ENCODE measurements at places on chromosomes 7 and 10.

- DNase-seq = peak; percentile 95
These were observed at the start of gene STMP1 for GRCh38 chr7:135662373-135663114. Gene STMP1 (plus strand): TSS chr7:135662514.

GRCh38 chr7:68015122-68015977 lies 1018.7 kb downstream of the TYW1 start:
- DNase-seq = no peak

GRCh38 chr7:139718141-139718540 lies 59.7 kb downstream of the HIPK2 start:
- no peak for DNase-seq

GRCh38 chr10:95505084-95505610 lies 56.0 kb downstream of the SORBS1 start:
- no peak for DNase-seq

DNA sequence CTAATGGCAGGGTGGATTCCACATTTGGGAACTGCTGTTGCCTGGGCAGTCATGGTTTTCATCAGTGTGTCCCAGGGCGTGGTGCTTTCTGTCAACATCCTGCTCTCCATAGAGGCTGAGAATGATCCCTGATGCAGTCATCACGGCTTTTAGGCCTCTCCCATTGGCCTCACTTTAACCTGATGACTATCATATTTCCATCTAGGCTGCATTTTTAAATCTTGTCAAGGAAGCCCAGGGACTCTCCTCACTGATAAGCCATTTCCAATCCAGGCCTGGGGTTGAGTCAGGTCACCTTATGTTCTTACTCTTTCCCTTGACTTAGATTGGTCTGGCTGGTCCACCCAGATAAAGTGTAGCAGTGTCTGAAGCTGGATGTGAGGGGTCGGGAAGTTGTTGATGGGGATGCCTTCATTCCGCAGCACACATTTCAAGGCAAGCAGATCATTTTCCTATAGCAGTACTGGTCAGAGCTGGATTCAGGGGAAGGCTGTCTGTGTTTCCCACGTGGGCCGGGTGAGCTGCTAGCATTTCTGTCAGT lies 177.0 kb downstream of the AUTS2 start:
- DNase-seq = no peak

DNA sequence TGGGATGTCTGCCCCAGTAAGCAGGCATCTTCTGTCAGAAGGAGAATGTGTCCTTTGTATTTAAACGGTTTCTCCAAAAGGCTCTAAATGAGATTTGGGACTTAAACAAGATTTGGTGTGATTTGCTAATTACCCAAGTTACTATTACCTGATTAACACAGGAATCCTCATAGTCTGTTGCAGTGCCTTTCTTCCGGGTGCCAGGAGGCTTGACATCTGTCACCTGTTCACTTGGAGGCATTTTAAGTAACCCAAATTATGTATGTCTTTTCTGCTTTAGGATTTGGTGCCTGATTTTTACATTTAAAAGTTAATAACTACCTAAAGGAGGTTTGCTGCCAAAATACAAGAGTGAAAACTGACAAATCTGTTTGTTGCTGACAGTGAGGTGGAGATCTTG lies 587.9 kb upstream of the GALNT17 start:
- DNase-seq = no peak

DNA sequence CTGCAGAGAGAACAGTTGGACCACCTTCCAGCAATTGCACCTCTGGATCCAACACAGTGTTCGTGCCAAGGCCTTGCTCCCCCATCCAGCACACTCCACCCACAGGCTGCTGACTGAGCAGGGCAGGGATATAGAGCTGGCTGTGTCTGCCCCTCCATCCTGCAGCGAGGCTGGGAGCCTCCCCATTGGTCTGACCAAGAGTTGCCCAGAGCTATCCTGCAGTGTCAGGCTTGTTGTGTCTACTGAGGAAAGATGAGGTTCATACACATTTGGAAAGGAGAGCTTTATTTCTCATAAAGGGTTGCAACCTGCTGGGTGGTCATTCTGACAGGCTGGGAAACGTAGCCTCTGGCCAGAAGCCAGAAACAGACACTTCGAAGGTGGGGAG lies 27.1 kb downstream of the PRF1 start:
- DNase-seq = no peak

DNA sequence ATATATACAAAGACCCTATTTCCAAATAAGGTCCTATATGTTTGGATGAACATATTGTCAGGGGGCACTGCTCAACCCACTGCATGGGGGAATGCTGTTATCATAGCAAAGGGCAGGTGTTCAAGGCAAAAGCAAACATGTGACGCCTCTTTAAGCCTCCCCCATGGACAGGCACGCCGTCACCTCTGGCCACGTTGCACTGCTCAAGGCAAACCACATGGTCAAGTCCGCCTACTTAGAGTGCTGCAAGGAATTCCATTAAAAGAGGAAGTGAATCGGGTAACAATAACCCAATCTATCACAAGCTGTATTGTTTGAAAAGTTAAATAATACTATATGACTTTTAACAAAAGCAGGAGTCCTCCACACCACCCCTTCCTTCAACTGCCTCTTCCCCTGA lies 8.8 kb upstream of the CALD1 start:
- no peak for DNase-seq

- DNase-seq = no peak
These were observed 104.7 kb upstream of the CHST15 start for GRCh38 chr10:124198125-124198501.

- no peak for DNase-seq
These were observed 258.4 kb upstream of the FZD1 start for GRCh38 chr7:91005841-91006240.

GRCh38 chr7:30869794-30870611 lies 41.6 kb upstream of the AQP1 start:
- no peak for DNase-seq

GRCh38 chr10:77405771-77406241 lies 231.8 kb downstream of the KCNMA1 start:
- no peak for DNase-seq

DNA sequence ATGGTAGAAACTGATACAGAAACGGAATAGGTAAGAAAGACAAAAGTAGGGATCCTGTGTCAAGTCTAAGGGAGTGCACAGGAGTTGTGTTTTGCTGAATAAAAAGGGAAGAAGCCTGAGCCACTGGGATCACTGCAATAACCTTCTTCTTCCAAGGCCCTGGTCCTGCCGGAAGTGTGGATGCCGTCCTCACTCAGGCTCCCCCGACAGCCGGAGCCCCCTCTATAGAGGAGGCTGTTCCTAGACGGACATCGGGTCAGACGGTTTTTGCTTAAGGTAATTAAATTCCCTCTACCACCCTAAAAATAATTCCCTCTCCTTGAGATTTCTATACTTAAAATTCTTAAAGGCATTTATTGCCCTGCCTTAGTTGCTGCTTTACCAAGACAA lies 566.9 kb downstream of the PTPRN2 start:
- no peak for DNase-seq

GRCh38 chr7:47578579-47579270 lies 3.2 kb downstream of the TNS3 start:
- DNase-seq = no peak

All from activated T-helper 1 cell treated with anti-CD3 and anti-CD28 coated beads, Interleukin-2, amount 50 U/mL, for 16 hours (primary cell).